ENCODE measurements at places on chromosomes 5 and 9.

DNA sequence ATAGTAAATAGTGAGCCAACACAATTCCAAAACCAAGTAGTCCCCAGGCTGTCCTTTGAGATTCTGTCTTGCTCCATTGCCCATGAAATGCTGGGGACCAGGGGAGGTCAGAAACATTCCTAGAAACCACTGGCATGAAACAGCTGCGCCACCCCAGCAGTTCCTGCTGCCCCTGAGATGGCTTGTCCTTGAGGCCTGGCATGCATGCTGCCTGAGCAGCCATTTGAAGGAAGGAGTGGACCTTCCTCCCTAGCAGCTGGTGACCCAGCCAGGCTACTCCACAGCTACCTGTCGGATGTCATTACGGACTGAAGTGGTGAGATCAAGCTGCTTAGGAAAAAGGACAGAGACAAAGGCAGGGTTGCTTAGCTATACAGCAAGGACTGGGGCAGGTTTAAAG, 260.6 kb downstream of the DENND1A start:
- no peak for DNase-seq

DNA sequence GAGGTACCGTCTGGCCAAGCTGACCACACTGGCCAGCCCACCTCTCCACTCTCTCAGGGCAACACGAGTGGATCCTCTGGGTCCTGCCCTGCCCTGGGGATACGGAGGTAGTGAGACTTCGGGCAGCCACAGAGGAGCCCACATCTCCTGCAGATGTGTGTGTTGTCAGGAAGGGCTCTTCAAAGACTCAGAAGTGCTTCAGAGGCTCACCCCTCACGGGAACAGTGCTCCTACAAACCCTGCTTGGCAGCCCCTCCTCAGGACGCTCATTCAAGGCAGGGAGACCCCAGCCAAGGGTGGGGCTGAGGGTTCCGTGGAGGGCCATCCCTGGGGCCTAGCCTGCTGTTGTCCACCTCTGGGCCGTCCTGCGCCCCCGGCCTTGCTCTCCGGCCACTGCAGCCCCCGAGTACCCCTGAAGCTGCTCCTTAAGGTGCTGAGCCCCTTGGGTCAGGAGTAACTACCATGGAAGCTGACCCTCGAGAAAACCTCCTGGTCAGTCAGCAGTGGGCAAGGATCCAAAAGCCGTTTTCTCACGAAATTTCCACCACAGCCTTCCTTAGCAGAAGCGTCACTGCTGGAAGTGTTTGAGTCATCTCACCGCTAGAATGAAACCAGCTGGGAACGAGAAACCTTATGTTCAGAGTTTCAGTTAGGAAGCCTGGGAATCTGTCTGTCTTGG, 23.2 kb upstream of the LRRC14B start:
- DNase-seq = no peak

DNA sequence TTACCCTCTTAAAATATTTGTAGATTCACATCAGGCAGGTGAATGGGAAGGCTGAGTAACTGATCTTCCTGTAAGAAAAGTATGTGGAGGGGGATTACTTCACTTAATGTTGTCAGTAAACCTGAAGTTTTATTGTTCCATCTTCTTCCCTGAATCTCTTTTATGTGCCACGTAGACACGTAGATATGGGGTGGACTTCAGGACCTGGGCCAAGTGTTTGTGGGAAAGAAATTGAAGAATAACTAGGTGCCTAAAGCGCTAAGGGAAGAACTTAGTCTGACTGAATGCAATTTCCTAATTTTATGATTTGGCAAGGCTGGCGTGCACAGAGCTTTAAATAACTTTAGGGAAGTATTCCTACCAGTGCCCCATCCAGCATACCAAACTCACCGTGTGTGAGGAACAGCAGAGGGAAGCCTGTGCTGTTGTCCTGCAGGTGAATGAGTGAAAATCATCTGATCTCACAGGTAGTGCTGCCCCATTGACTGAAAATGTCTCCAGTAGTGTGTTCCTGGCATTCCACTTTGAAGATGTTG, 323.4 kb downstream of the KDM4C start:
- DNase-seq = no peak

DNA sequence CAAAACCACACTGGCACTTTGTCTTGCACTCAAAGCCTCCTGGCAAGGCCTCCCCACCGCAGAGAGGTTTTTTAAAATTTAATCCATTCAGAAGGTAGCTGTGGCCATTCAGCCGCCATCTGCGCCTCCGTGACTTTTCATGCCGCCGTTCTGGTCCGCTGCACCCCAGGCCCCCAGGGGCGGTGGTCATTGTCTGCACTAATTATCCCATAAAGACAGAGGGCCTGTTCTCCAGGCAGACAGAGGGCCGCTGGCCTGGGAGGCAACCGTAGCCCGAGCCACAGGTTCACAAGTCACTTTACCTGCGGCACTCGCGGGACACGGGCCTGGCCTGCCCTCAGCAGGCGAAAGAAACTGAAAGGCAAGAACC, 49.4 kb downstream of the EXD3 start:
- no peak for DNase-seq

GRCh38 chr9:84486663-84487062, 146.1 kb upstream of the SLC28A3 start:
- no peak for DNase-seq

DNA sequence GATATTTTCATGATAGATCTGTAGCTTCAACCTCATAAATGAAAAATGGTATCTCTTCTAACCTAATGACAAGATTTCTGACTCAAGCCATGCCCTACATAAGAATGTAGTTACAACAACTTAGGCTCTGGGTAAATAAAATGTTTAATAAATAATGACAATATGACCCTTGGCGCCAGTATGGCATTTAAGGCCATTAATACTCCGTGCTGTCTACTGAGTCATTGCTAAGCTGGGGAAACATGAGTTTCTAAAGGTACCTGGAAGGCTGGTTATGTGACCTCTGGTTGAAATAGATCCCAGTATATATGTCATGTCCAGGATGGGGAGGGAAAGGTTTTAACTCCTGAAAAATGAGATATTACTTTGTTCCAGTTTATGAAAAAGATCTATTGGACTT, 58.0 kb upstream of the CEMIP2 start:
- no peak for DNase-seq

DNA sequence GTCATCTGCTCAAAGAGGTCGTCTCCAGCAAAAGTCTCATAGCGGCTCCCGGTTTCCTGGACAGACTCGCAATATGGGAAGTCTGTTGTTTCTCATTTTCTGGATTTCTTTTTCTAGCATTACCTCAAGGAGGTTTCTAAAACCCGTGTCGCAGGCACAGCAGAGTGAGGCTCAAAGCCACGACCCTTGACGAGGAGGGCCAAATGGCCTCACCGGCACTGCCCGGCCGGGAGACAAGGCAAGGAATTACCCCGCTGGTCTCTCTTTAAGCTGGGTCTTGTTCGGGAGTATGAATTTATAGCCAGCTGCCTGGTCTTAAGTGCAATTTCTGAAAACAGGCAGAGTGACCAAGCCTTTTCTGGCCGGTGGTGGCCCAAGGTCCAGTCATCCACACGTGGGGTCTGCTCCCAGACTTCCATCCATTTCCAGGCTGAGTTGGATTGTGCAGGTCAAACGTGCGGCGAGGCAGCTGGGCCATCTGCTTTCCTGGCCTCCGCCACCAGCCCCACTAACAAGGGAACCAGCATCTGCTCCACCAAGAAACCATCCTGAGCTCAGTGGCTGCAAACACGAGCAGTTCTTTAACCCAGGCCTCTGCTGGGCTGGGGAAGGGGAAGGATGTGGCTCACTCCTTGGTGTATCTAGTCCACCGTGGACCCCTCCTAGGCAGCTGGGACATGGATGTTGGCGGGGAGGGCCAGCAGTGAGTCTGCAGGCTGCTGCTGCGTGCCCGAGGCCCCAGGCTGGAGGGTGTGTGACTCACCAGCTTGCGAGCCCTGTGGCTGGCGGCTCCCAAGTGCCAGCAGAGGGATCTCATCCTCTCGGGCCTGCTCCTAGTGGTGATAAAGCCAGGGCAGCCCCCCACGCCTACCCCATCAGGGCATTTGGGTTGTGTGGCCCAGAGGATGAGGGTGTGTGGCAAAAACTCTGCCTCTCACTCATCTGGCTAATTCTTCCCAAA, 55.6 kb upstream of the COL5A1 start:
- DNase-seq = no peak

GRCh38 chr5:81068635-81069034, 108.5 kb downstream of the RASGRF2 start:
- no peak for DNase-seq

All from activated T-helper 2 cell treated with anti-CD3 and anti-CD28 coated beads, Interferon-gamma antibody, Interleukin-2, Interleukin-4, amounts not matched to agents 10 μg/mL and 5 μg/mL and 100 μg/mL, durations not matched to agents 14 hours and 24 hours and 36 hours (primary cell).